ENCODE measurements at places on chromosomes 3 and 15.

DNA sequence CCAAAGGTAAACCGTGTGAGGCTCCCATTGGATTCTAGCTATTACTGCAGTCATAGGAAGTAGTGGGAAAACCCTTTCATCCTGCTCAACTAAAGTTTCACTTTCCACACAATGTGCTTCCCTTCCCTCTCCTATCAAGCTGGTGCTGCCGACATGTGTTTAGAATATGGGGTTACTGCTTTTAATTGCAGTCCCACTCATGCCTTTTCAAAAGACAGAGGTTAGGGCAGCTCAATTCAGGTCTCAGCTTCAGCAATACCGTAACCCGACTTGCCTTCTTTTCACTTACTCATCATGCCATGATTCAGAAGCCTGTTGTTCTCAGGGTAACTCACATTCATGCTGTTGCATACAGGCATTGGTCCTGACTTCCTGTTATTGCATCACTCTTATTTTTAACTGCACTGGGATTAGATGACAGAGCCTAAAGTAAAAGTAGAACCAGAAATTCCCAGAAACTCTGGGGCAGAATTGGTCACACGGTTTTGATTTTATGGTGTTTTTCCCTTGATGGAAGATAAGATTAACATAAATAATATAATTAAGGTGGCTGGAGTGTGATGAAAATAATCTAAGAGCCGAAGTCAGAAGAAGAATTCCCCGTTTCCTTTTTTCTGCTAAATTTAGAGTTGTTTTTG lies 45.7 kb downstream of the C2CD4B start:
- DNase-seq: peak; percentile 18

DNA sequence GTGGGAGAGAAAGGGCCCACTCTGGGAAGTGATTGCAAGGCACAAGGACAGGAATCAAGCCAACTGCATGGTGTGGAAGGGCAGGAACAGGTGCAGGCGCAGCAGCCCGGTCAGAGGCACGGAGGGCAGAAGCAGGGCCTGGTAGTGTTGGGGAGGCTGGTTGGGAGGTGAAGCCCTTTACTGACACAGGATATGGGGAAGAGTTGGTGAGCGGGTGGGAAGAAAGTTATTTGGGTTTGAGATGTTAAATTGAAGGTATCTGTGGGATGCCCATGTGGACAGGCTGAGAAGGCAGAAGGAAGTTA lies 83.6 kb upstream of the ABHD2 start:
- no peak for DNase-seq

DNA sequence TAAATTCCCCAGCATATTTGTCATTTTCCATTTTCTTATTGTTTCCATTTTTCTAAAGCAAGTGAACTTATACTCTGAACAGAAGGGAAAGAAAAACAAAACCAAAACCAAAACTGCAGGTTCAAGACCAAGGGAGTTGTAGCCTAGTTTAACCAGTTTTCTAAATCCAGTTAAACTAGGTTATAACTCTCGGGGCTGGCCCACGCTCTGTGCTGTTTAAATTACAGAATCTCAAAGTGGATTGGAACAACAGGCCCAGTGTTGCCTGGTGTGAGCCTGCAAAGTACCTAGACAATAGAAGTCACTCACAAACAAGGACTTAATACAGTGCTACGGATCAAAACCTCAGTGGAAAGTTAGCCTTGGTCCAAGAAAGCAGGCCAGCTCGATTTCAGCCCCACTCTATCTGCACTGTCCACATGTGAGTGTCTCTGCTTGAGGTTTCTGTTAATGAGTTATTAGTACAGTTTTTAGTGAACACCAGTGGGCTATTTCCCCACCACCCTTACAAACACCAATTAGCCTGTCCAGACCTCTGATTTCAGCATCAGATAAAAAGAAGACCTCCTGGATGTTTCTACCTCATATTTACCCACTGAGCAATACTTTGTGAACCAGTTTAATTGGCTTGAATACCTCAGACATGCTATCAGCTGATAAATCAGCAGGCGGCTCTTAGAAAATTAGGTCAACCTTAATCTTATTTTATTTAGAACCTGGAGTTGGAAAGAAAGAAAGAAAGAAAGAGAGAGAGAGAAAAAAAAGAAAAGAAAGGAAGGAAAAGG lies 93.8 kb upstream of the PDZRN3 start:
- no peak for DNase-seq

GRCh38 chr3:67382536-67382935 lies 271.9 kb downstream of the SUCLG2 start:
- peak; percentile 11 for DNase-seq

DNA sequence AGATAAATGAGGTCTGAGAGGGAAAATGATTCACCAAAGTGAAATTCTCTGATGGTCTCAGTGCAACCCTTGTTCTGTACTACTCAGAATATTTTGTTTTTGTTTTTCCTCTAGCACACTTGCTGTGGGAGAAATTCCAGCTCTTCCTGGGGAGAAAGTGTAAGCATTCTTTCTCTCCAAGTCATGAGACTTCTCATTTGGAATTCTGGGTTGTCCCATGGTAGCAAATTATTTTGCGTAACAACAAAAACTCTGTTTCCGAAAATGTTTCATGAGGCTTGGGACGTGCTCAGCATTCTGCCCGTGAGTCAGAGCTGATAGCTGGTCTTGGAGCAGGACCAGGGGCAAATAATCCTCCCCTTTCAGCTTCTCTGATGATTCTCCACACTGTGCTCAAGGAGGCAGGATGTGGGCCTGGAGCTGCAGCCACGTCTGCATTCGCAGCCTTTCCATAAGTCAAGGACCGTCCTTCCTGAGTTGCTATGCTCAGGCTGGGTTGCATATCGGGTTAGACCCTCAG lies 70.3 kb downstream of the SENP2 start:
- DNase-seq: no peak

GRCh38 chr3:109363634-109364033 lies 26.3 kb upstream of the DPPA4 start:
- no peak for DNase-seq

- DNase-seq: peak; percentile 71
Observed at GRCh38 chr15:80856809-80857377, 77.7 kb downstream of the CEMIP start.

- DNase-seq: no peak
Observed at GRCh38 chr3:143266511-143266910, 146.9 kb downstream of the CHST2 start.

DNA sequence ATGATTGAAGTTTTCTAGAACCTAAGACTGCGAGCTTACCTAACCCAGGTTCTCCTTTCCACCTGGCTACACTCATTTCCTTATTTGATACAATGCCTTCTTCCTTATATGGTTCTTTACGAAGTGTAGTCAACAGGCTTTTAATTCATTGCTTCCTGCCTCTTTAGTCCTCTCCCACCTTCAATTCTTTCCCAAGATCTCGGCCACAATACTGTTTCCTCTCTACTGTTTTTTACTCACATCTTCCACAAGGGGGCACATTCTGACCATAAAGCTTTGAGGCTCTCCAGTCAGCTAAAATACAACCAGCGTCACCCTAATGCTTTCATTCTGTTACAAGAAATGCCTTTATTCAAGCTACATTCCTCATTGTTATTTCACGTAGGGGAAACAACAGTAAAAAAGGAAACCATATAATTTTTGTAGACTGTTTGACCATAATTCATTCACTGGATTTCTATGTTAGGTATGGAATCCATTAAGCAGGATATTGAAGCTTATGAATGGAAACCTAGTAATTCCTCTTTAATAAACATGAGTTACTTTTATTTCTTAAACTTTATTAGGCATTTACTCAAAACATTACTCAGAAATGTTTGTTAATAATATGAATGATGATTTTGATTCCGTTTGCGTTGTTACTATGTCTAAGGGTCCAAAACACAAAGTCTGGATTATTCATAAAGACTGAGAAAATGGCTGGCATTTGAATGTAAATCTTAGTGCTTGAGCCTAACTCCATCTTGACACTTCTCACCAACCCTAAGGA lies 29.5 kb upstream of the VEPH1 start:
- DNase-seq: peak; percentile 90

- DNase-seq: no peak
Observed at GRCh38 chr3:32586356-32586755, 15.7 kb upstream of the DYNC1LI1 start.

DNA sequence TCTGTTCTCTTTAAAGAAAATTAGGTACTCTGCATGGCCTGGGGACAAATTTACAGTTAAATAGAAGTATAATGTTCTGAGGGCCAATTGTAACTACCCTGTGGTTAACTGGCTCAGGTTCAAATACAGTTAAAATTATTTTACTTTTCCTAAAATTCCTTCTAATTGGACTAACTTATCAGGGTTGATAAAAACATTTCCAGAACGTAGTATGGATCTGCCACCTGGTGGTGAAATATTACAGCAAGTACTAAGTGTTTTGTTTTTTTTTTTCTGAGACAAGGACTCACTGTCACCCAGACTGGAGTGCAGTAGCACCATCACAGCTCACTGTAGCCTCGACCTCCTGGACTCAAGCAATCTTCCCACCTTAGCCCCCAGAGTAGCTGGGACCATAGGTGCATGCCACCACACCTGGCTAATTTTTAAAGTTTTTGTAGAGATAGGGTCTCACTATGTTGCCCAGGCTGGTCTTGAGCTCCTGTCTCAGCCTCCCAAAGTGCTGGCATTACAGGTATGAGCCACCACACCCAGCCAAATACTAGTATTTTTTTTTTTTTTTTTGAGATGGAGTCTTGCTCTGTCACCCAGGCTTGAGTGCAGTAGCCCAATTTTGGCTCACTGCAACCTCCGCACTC lies 29.2 kb downstream of the NEO1 start:
- DNase-seq: peak; percentile 85

DNA sequence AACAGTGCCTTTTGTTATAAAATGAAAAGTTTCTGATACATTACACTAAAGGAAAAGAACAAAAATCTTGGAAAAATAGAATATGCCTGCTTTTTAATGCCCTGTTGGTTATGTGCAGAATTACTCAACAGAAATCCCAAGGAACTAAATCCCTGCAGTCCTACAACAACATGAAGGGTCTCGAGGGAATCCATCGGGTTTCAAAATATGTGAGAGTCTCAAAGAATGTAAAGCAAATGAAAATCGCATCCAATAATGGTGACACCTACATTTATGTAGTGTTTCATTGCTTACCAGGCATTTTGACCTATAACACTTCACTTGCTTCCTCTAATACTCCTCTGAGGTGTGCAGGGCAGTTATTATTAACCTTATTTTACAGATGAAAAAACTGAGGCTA lies 411.3 kb downstream of the FOXP1 start:
- no peak for DNase-seq

- DNase-seq: no peak
Observed at GRCh38 chr3:61777483-61777882, 216.1 kb downstream of the PTPRG start.

All from eye (tissue), 1 donor.